IPS DF 6.9 (cell line): ENCODE measurements at places on chromosomes 4 and X.

- no peaks in the 10 kb centered on the region for H3K27me3 ChIP-seq
- no peak overlapping the region for H3K4me3 ChIP-seq
- H3K36me3 ChIP-seq, result no peaks in the 10 kb centered on the region
- no peak for DNase-seq
Measured at GRCh38 chr4:52057196-52057595, 6.1 kb downstream of the SPATA18 start.

DNA sequence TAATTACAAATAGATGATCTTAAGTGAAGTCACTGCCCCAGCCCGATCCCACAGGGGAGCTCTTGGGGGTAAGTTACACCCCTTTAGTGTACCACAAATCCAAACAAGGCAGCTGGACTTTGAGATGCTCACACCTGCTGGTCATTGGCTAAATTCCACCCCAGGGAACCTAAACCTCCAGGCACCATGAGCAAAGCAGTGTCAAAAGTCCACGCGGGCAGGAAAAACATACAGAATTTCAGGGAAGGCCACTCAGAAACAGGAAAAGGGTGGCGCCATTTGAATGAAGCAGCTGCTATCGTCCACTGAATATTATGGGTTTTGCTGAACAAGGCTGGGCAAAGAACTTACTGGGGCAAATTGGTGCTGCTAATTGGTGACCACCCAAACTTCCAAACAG lies 30.9 kb downstream of the SUPT20HL1 start:
- H3K36me3 ChIP-seq, result no peaks in the 10 kb centered on the region
- no peak for DNase-seq
- H3K4me3 ChIP-seq, result no peak overlapping the region
- H3K27ac ChIP-seq, result no peak overlapping the region

- no peaks in the 10 kb centered on the region for H3K27me3 ChIP-seq
- H3K27ac ChIP-seq, result no peak overlapping the region
- peaks cover 5% of the 10 kb centered on the region; the same call in 1 of the 2 replicates for H3K4me1 ChIP-seq
- H3K4me3 ChIP-seq, result no peak overlapping the region
- no peak for DNase-seq
Measured at GRCh38 chr4:151992332-151993154, 231.7 kb upstream of the GATB start.

GRCh38 chr4:157128395-157128794 lies 52.4 kb downstream of the GLRB start:
- H3K4me1 ChIP-seq, result no peaks in the 10 kb centered on the region
- H3K27ac ChIP-seq, result no peak overlapping the region
- H3K27me3 ChIP-seq, result no peaks in the 10 kb centered on the region
- no peak overlapping the region for H3K4me3 ChIP-seq
- DNase-seq, result no peak
- H3K36me3 ChIP-seq, result no peaks in the 10 kb centered on the region

GRCh38 chr4:169268951-169269760 lies 1.6 kb downstream of the SH3RF1 start:
- H3K4me1 ChIP-seq, result peaks cover 4% of the 10 kb centered on the region; the same call in 1 of the 2 replicates
- no peak overlapping the region for H3K27ac ChIP-seq
- H3K4me3 ChIP-seq, result no peak overlapping the region
- H3K36me3 ChIP-seq, result no peaks in the 10 kb centered on the region
- no peak for DNase-seq

GRCh38 chrX:97224148-97224547 lies 340.4 kb downstream of the RPA4 start:
- no peak overlapping the region for H3K27ac ChIP-seq
- no peak for DNase-seq
- H3K4me1 ChIP-seq, result no peaks in the 10 kb centered on the region
- H3K4me3 ChIP-seq, result no peak overlapping the region
- no peaks in the 10 kb centered on the region for H3K27me3 ChIP-seq

GRCh38 chr4:71570492-71570891 lies 213.4 kb downstream of the GC start:
- no peaks in the 10 kb centered on the region for H3K27me3 ChIP-seq
- H3K4me1 ChIP-seq, result no peaks in the 10 kb centered on the region; the same call in 1 of the 2 replicates
- no peak overlapping the region for H3K27ac ChIP-seq
- H3K4me3 ChIP-seq, result no peak overlapping the region
- DNase-seq, result no peak
- no peaks in the 10 kb centered on the region for H3K36me3 ChIP-seq

DNA sequence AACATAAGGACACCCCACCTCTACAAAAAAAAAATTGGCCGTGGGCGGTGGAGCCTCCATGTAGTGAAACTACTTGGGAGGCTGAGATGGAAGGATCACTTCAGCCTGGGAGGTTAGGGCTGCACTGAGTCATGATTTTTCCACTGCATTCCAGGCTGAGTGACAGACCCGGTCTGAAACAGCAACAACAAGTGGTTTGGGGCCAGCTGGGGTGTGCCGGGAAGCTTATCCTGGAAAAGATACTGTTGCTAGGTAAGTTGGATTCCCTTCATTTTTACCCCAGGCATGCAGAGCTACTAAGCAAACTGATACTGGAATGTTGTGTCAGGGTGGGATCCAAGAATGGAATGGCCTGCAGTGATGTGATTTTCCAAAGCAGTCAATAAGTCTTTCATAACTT lies 57.0 kb downstream of the XAGE2 start:
- H3K4me1 ChIP-seq, result no peaks in the 10 kb centered on the region
- H3K27ac ChIP-seq, result no peak overlapping the region
- H3K4me3 ChIP-seq, result no peak overlapping the region
- no peaks in the 10 kb centered on the region for H3K27me3 ChIP-seq

DNA sequence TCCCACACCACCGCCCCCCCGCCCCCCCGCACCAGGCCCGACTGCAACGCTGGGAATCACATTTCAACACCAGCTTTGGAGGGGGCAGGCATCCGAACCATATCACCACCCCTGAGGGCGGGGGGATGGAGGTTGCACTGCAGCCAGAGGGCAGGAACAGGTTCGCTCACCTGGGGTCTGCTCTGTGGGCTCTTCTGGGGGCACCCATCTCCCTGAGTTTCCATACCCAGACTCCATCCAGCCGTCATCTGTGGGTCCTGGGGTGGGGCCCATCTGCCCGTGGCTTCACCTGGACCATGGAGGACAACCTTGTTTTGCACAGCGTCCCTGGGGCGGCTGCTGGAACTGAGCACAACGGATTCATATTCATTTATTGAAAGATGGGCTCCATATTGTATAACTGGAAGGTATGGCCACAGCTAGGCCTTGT lies 6.9 kb downstream of the PSAPL1 start:
- H3K27ac ChIP-seq, result no peak overlapping the region
- no peaks in the 10 kb centered on the region for H3K27me3 ChIP-seq
- no peak overlapping the region for H3K4me3 ChIP-seq
- no peak for DNase-seq
- no peaks in the 10 kb centered on the region for H3K36me3 ChIP-seq

GRCh38 chr4:139295942-139296299 lies 5.4 kb upstream of the NAA15 start:
- H3K4me1 ChIP-seq, result no peaks in the 10 kb centered on the region
- no peak for DNase-seq
- no peak overlapping the region for H3K27ac ChIP-seq
- no peak overlapping the region for H3K4me3 ChIP-seq

- H3K36me3 ChIP-seq, result no peaks in the 10 kb centered on the region
- H3K4me3 ChIP-seq, result no peak overlapping the region
- no peak overlapping the region for H3K27ac ChIP-seq
- no peaks in the 10 kb centered on the region for H3K27me3 ChIP-seq
Measured at GRCh38 chr4:112765317-112765974, 128.5 kb downstream of the LARP7 start.

DNA sequence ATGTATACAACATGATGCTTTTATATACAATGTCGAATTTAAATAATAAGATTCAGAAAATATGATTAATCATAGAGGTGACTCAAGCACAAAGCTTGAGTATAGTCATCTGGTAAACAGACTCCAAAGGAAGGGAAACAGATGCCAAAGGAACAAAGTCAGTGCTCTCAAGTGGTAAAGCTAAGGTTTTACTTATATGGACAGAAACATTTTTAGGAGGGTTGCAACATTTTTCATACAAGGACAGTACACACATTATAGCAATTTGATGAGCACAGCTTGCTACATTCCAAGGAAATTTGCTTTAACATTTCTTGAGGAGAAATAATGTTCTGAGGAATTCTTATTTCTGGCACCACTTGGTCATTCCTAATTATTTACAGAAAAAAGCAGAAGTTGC lies 333.4 kb upstream of the AADAT start:
- H3K36me3 ChIP-seq, result no peaks in the 10 kb centered on the region
- no peaks in the 10 kb centered on the region for H3K27me3 ChIP-seq
- no peak for DNase-seq
- no peak overlapping the region for H3K27ac ChIP-seq
